ENCODE measurements at places on chromosomes 11 and 22.
A peak's percentile ranks its signal among the peaks of the same experiment; 100 is the strongest.

GRCh38 chr11:95716266-95716665 lies 73.3 kb downstream of the FAM76B start:
- DNase-seq = no peak

GRCh38 chr22:23182309-23183060 lies 2.2 kb downstream of the BCR start:
- DNase-seq = no peak

DNA sequence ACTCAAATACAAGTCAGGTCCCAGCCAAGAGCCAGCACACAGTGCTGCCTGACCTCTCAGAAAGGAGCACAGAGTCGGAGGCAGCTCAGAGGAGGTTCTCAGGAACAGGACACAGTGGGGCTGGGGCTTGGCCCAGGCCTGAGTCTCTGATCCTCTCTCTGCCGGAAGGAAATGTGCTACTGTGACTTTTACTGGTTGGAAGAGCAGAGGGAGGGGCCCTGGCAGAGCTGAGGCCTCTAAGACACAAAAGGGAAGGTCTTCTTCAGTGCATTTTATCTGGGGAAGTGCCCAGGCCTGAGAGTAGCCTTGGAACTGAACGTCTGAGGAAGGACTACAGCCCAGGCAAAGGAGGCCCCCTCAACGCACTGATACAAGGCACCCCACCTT lies 16.2 kb upstream of the CASTOR1 start:
- peak; percentile 21 for DNase-seq

GRCh38 chr22:37175414-37176281 lies 12.4 kb downstream of the C1QTNF6 start:
- DNase-seq = no peak

DNA sequence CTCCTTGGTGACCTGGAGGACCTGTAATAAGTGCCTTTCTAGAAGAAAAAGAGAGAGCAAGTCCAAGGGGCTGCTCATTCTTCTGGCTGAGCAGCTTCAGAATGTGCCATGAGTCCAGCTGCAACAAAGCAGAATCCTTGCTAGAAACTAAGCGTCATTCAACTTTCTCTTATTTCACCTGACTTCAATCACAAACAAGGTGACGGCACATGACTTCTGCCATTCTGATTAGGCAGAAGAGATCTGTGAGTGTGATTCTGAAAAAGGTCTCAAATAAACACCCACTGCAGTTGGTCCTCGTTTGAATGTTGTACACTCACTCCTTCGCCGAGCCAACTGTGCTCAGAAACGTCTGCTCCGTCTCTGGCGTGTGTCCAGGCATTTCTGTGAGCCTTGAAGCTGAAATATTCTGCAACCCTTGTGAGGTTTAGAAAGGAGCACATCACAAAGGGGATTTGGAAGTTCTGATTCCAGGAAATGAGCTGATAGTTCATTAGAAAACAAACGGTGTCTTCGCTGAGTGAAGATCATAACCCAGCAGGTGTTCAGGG lies 623.8 kb upstream of the KIRREL3 start:
- DNase-seq = no peak

DNA sequence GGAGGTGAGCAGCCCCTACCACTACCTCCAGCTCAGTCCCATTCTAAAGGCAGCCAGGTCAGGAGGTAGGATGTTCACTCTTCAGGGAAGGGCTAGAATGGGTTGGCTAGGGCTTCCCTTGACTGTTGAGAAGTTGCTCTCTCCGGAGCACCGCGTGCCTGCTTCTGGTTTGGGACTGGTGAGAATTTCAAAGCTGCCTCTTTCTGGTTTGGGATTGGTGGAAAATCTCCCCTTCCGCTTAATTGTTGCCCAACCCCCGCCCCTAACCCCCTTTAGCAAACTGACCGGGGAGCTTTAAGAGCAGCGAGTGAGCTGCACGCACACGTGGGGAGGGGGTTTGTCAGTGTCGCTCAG lies 686 bp downstream of the USP2 start:
- DNase-seq = no peak

GRCh38 chr11:35946766-35947165 lies 2.9 kb downstream of the LDLRAD3 start:
- DNase-seq = no peak

DNA sequence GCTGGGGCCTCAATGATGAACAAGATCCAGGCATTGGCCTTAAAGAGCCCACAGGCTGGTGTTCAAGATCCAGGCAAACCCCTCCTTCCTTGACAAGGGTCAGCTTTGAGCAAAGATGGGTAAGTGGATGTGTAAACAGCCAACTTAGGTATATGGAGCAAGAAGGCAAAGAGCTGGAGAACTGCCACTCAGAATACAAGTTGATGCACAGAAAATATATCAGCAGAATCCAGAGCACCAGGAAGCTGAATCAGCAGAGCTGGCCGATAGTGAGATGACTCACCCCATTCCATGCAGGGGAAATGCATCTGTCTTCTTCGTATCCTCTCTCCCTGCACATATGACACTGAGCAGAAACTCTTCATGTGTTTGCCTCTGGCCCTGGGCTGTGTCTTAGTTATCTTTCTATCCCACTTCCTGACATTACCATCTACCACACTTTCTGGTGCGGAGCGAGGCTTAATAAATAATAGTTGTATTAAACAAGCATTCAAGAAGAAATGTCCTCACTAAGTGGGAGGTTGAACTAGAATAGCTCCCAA lies 57.8 kb downstream of the ENDOD1 start:
- no peak for DNase-seq

- peak; percentile 36 for DNase-seq
Observed at GRCh38 chr11:3905080-3905953, 49.9 kb downstream of the STIM1 start.

- DNase-seq = no peak
Observed at GRCh38 chr11:126915430-126915829, 85.1 kb downstream of the KIRREL3 start.

DNA sequence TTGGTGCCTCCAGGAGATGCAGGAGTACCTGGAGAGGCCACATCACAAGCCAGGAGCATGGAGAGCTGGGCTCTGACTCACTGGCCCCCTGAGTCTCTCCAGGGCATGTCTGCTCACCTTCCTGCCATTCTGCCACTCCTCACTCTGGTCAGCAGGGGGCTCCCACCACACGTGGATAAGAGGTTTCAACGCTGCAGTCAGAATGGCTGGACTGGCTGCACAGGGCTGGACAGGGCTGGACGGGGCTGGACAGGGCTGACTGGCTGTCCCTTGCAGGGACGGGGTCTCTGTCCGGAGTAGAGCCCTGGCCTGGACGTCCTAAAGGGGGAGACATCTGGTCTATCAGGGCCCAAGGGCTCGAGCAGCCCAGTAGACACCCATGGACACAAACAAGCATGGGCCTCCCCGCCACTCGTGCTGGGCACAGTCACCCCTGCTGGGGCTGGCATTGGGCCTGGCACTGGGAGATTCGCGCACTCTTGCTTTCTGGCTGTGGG lies 34.6 kb downstream of the CYTH4 start:
- DNase-seq = peak; percentile 53

GRCh38 chr22:41425660-41426365 lies 20.8 kb downstream of the TOB2 start:
- no peak for DNase-seq

DNA sequence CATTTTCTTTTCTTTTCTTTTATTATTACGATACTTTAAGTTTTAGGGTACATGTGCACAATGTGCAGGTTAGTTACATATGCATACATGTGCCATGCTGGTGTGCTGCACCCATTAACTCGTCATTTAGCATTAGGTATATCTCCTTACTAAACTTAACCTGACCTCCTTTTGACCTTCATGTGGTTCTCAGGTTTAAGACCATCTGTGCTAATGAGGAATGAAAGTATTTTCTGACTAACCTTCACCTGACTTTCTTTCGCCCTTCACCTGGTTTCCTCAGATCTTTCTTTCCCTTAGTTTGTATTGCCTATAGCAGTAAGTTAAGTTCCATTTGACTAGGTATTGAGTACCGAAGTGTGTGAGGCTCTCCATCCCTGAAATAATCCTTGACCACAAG lies 6.5 kb downstream of the EXPH5 start:
- no peak for DNase-seq

- no peak for DNase-seq
Observed at GRCh38 chr11:78664636-78665035, 90.0 kb upstream of the NARS2 start.

DNA sequence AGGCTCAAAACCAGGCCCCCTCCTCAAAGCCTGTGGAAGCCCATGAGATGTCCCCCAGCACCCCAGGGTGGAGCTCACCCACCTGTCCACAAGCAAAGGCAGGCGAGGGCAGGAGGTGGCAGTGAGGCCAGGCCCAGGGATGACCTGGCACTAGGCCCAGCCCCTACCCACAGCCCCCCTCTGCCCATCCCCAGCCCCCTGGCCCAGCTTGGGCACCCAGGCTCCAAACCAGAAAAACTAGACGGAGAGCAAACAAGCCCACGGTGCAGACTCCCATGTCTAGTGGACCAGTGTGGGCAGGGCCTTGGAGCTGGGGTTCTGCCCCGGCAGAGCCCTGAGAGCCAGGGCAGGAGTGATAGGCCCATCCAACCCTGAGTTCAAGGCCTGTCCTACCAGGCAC lies 16.9 kb upstream of the TBX1 start:
- no peak for DNase-seq

DNA sequence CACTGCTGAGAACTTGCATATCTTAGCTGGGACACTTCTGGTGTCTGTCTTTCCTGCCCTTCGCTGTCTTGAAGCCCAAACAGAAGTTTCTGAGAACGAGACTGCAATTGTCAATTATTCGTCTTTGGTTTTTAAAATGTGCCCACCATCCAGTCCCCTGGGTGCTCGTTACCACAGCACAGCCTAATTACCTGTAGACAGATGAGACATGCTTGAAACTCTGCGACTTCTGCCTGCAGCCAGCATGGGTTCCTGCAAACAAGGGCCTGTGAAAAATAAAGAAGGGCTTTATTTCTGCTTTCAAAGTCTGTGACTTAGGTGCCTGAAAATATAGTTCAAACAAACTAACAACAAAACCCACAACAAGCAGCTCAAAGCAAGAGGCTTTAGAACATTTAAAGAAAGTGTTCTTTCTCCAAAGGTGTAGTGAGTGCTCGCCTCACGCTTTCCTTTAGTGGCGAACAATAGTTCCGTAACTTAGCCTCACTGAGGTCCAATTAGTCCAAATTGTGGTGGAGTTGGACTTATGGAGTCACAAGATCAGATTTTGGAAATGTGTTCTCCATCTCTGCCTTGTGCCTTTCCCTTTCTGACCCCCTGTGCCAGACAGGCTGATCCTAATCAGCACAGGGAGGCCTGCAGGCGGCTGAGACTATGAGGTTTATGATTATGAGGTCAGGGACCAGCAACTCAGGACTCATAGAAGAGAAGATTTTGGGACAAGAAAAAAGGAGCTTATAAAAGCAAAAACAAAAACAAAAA lies 20.4 kb upstream of the GRAMD1B start:
- DNase-seq = no peak

DNA sequence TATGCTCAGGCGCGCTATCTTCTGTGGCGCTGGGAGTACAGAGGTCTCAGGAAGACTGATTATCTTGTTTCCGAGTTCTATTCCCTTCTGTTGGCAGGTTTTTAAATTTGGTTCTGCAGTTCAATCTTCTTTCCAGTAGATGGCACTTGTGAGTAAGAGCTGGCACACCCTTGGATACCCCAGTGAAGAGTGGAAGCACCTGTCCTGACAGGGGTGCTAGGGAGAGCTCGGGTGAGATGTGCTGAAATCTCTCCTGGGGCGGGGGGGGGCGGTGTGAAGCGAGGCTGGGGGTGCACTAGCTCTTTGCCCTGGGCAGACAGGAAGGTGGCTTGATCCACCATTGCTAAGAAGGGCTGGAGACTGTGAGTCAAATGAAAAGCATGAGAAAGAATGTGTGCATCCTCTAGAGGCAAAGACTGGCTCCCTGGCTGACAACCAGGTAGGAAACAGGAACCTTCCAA lies 679.9 kb upstream of the CCDC179 start:
- no peak for DNase-seq

- DNase-seq = no peak
Observed at GRCh38 chr11:2777871-2778629, 78.3 kb upstream of the KCNQ1OT1 start.

- no peak for DNase-seq
Observed at GRCh38 chr11:17206463-17206862, 1.3 kb downstream of the PIK3C2A start.

- DNase-seq = no peak
Observed at GRCh38 chr22:44373234-44373633, 60.5 kb upstream of the SHISAL1 start.

DNA sequence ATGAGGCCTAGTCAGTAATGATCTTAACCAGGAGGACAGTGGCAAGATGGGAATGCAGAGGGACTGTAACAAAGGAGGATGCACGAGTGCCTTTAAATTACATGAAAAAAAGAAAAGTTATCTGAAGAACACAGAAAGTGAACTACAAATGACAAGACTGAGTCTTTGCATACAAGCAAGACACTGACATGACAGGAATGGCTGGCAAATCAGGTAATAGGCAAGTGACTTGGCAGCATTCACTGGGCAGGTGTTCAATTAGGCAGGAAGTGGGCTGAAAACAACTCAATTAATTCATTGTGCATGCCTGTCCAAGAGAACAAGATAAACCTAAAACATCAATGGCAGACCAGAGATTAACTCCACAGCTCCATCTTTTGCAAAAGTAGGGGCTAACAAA lies 24.0 kb downstream of the SMCO4 start:
- no peak for DNase-seq

DNA sequence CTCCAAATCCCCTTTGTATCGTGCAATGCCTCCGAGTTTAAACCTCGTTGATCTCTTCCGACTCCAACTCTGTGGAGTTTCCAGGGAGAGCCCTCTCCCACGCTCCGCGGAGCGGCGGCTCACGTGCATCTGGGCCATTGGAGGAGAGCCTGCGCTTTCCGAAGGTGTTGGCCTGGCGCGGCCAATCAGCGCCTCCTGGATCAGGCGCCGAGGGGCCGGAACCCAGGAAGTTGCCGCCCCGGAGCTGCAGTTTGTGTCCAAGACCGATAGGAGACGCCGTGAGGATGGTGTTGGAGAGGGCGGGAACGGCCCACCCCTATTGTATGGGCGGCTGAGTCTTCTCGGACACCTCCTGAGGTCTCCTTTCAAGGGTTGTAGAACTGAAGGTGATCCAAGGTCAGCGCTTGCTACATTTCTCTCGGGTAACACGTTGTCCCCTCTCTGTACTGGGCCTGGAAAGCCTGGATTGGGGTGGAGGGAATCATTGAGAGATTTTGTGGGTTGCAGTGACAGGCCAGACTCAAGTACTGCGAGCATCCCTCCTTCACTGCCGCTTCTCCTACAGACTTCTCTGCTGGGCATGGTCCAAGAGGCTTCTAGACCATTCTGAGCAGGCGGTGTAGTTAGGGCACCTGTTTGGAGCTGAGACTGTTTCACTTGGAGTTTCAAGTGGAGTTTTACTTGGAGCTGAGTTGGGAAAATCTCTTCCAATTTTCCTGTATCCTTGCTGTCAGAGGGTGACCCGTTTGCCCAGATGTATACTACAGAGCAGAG lies 1.7 kb downstream of the ADAMTS15 start:
- no peak for DNase-seq

- DNase-seq = peak; percentile 11
Observed at GRCh38 chr11:113553915-113554314, 78.7 kb upstream of the DRD2 start.

DNA sequence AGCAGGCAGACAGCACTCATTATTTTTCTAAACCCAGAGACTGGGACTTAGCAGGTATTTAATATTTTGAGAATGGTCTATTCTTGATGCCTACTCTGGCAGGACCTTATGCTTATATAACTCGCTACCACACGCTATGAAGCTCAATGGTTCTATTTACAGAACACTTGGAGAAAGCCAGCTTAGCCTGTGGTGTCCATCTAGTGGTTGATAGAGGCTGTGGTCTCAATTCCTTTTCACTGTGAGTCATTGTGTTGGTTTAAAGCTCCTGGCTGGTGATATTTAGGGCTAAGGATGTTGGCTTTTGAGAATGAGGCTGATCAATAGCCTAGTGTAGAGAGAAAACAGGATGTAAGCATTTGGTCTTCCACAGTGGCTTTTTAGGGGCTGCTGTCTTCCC lies 206.4 kb downstream of the DBX1 start:
- no peak for DNase-seq

Measured in NK-92 treated with Interleukin-12 subunit alpha and Interleukin-12 subunit beta, amount 100 ng/mL, for 24 hours (cell line).